ENCODE measurements at places on chromosomes 7 and 10.

GRCh38 chr10:125661431-125661940 lies 21.5 kb downstream of the TEX36 start:
- DNase-seq, result no peak

DNA sequence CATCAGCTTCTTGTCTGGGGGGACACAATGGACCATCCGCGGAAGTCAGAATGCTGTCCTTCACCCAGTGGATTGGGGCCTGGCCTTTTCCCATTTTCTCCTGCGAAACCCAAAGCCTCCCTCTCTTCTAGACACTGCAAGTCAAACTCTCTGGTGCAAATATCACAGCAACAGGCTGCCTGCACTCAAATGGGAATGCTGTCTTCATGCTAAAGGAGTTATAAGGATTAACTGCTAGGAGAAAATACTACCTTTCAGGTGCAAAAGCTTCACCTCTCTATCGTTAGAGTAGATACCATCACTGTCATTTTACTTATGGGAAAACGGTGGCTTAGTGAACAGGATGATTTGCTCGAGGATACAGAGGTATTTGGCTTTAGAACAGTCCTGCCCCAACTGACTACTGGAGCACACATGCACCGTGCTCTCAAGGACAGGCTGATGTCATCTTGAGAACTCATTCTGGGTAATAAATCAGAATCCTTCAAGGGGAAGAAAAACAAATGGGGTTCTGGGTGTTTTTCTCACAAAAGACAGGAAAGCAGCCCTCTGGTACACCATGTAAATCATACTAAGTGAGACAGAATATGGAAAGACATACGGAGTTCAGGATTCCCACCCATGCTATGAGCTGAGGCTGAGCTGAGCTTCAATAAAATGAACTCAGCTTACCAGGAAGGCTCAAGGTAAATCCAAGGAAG lies 100.9 kb downstream of the SAMD9 start:
- DNase-seq, result no peak

DNA sequence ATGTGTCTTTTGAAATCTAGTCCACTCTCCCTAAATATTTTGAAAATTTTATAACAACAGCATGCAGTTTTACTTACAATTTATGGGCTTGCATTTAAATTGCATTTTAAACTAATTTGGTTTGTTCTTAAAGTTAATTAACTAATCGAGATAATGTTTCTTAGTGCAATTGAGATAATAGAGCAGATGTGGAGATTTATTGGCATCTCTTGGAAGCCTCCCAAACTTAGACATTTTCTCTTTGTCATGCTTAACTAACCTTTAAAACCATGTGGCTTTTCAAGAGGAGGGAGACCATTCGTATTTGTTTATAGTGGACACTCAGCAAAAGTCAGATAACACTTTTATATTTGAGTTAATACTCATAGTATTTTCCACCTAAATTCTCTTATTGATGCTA lies 887.0 kb upstream of the CELF2 start:
- DNase-seq, result no peak

DNA sequence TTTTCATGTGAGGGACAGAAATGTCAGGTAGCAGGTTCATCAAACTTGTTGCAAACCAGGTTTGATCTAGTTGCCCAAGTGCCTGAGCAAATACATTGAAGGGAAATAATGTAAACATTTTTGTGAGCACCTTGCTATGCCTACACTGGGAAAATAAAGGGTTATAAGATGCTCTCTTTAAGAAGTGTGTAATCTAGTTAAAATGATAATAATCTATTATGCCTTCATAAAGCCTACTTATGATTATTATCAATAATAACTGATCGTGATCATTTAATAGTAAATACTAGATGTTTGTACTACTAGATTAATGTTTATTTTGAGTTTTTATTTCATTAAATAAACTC lies 1.9 kb upstream of the TMEM229A start:
- DNase-seq, result no peak

DNA sequence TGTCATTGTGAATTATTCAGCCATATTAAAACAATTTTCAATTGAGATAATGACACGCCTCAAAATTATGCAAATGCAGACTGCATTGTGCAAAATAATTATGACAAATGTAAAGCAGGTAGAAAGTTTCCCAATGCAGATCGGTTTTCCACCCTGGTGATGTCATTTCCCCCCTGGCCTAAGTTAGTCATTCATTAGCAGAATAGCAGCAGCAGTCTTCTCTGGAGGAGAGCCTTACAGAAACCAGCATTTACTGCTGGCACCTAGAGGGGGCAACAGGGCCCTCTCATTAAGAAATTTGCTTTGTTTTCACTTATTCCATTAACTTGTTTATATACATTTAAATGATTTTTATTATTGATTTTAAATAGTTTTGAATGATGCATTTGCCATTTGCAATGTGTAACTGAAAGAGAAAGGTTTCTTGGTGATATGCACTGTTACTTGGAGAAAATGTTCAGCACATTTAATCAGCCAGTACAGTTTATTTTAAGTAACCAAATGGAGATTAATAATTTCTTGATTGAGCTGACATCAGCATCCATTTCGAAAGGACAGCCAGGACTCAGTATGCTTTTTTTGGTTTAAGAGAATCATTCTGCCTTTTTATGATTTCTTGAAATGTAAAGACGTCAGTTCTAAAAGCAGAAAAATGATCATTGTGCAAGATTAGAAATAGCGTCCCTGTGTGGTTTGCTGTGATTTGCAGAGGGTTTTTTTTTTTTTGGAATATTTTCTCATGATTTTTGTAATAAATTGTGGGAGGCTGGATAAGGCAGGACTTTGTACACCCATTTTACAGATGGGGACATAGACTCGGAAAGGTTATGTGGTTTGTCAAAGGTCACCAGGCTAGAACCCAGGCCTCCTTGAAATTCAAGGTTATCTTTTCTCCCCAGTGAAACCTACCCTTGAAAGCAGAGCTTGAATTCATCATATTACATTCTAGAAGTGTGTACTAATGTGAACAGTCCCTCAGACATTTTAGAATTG lies 3.5 kb downstream of the ARID5B start:
- no peak for DNase-seq

DNA sequence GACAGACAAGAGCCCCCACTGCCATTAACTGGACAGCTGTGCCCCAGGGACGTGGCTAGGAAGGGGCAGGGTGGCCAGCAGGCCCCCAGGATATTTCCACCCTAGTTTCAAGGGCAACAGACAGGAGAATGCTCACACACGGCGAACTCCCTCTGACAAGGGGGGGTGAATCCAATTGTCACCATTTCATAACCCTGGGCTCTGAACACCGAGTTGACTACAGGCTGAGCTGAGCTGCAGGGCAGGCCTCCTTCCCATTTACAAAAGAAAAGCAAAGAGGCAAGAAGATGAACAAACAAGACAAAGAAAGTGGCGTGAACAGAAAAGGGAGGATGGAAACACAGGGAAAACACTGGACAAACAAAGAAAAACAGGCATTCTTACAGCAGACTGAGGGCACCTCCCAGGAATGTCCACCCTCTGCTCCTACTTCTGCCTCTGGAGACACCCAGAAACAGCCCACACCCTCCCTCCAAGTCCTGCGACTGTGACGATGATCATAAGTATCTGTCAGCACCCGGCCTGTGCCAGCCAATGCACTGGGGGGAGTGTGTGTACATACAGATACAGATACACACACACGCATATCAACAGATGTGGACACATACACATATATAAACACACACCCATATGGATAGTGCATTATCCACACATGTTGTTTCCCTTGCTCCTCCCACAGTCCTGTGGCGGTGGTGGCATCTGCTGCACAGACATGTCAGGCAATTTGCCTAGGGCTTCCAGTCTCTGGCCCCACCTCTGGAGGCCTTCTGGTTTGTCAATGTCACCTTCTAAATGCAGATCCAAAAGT lies 66.2 kb downstream of the FAM53B start:
- no peak for DNase-seq

DNA sequence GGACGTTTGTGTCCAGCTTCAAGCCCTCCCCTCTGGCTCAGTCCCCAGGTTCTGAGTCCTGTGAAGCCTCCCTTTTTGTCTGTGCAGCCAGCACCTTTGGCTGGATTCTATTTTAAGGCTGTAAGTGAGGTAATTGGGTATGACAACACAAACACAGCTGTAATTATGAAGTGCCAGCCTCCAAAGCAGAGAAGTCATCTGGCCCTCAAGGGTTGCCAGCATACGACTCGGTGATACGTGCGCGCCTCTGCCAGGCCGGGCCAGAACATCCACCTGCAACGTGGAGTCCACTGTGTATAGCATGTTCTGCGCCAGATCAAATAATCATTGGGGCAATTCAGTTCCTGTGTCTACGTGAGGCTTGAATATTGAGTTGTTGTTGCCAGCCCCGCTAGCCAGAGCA lies 6.7 kb upstream of the FAM180A start:
- no peak for DNase-seq

DNA sequence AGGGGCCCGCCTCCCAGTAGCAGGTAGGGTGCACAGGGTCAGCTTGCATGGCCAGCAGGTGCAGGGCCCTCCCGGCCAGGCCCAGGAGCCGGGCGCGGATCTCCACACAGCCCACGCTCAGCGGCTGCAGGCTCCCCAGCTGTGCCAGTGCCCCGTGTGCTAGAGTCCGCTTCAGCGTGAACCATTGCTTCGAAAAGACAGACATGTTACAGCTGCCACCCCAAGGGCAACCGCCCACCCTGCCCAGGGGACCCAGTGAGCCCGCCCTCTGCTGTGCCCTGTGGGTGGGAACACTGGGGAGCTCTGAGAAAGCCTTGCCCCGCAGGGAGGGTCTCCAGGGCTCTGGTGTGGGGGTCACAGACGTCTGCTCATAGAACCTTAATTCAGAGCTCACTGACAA lies 64.3 kb upstream of the NKX6-2 start:
- DNase-seq, result no peak

DNA sequence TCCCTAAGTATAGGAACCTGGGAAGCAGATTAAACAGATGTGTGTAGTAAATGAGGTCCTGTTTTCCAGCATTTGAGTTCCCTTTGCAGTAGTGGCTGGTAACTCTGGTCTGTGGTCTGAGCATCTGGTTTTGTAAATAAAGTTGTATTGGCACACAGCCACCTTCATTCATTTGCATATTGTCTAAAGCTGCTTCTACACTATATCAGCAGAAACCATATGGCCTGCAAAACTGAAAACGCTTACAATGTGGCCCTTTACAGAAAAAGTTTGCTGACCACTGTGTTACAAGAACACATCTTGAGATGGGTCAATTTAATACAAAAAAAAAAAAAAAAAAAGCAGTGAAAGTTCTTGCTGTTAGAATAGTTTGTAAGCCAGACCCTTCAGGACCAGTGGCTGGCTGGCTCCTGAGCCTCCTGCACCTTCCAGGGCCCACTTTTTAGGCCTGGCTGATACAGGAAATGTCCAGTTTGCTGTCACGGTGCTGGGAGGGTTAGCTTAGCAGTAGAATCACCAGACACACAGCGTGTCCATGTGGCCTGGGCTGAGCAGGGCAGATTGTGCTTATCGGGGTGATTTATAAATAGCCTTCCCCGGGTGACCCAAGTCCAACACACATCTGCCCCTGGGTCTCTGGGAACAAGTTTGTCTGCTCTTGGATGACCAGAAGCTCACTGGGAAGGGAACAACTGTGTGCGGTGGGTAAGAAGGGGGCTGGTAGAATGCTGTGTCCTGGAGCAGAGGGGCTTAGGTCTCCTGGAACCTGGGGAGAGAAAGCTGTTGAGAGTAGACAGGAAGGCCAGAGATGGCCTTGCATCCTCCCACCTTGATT lies 1.4 kb downstream of the C10orf71 start:
- no peak for DNase-seq

GRCh38 chr10:86368987-86369386 lies 2.4 kb upstream of the GRID1 start:
- DNase-seq, result no peak

DNA sequence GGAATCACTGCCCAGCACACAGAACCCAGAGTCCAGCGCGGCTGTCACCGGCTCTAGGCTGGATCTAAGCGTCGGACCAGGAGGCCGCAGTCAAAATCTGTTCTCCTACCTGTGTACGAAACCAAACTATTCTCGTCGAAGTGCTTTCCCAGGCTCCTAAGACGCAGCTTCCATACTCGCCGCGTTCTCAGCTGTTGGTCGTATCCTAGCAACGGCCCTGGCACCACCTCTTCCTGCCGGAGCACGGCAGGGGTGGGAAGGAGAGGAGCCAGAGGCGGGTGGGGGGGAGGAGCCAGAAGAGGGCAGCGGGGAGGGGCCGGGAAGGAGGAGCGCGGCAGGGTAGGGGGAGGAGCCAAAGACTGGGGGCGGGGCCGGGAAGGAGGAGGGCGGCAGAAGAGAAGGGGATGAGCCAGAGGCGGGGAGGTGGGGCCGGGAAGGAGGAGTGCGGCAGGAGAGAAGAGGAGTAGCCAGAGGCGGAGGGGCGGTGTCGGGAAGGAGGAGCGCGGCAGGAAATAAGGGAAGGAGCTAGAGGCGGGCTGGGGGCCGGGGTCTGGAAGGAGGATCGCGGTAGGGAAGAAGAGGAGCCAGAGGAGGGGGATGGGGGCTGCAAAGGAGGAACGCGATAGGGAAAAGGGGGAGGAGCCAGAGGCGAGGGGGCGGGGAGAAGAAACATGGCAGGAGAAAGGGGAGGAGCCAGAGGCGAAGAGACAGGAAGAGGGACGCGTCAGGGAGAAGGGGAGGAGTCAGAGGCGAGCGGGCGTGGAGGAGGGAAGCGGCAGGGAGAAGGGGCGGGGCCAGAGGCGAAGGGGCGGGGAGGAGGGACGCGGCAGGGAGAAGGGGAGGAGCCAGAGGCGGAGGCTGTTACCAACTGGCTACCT lies at the start of gene IQUB:
Gene IQUB (minus strand): TSS at position 213 of the 878 bp plus-strand sequence. CDS start 22,255 bp downstream, outside the sequence.
- DNase-seq, result peak; percentile 98

DNA sequence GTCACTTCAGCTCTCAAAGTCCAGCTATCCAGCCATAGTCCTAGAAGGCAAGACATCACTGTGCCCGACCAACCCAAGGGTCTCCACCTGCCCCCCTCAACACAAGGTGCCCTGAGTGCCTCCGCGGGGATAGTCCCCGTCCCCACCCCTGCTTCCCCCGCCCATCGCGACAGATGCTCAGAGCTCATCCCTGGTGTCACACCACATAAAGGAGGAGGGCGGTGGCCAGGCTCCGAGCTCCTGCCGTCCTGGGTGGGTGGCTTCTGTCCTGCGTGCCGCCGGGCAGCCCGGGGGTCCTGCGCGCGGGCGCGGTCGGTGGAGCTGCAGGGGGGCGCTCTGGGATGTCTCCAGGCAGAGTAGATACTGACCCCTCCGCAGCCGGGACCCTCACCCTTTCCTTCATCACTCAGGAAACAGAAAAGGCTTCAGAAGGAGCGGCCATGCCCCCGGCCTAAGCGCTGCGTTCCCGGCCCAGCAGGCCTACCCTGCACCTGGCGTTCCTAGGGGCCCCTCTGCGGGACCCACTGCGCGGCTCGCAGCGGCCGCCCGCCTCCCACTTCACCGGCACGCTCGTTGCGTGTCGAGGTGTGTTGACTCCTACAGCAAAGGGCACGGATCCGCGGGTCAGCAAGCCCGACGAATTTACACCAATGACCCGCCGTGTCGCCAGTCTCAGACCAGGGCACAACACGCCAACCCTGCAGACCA lies 53.4 kb downstream of the ALOX5 start:
- no peak for DNase-seq

- no peak for DNase-seq
These were observed 12.5 kb downstream of the ITPRIP start for GRCh38 chr10:104325436-104326435.

GRCh38 chr7:43439631-43440401 lies 143.1 kb upstream of the STK17A start:
- DNase-seq, result no peak
